ENCODE measurements at places on chromosomes 7 and 10. TPM values are rescaled to one million over a fixed set of nuclear protein-coding genes. Genes with fewer than 3 reads are reported as not detected.

The KCNH2 gene
- total RNA-seq, result 0.05 TPM

- DNase-seq, result no peak
These were observed 44.8 kb upstream of the GLCCI1 start for GRCh38 chr7:7923818-7924217.

The SEC61G gene
- total RNA-seq, result 399 TPM

GRCh38 chr10:101111547-101111946 lies 19.6 kb upstream of the TLX1 start:
- no peak for DNase-seq

DNA sequence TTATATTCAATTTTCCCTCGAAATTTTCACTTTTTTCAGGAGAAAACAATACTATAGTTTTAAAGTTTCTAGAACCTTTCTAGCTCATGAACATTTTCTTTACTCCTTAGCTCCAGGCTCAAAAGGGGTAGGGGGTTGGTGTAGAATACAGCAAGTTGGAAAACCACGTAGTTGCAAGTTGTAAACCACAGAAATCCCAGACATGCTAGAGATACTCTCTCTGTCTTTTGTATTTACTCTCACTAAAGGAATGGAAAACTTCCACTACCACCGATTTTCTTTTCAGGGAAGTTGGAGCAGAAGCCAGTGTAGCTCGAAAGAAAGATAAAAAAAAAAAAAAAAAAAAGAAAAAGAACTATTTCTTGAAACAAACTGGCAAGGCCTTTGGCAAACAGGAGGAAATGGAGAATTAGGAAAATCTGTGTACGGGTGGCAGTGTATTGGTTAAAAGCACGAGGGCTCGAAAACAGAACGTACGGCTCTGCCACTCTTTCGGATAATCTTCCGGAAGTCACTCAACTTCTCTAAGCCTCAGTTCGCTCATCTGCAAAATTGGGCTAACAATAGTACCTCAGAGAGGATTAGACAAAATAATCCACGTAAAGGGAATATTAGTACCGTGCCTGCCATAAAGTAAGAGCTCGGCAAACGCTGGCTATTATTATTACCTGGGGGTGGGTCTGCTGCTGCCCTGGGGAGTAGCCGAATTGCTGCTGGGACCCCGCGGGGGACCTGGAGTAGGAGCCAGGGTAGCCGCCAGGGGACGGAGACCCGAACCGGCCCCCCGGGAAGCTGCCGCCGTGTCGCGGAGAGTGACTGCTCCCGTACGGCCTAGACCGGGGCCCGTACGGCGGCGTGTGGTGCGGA lies 628 bp downstream of the MPLKIP start:
- DNase-seq, result peak; percentile 38

DNA sequence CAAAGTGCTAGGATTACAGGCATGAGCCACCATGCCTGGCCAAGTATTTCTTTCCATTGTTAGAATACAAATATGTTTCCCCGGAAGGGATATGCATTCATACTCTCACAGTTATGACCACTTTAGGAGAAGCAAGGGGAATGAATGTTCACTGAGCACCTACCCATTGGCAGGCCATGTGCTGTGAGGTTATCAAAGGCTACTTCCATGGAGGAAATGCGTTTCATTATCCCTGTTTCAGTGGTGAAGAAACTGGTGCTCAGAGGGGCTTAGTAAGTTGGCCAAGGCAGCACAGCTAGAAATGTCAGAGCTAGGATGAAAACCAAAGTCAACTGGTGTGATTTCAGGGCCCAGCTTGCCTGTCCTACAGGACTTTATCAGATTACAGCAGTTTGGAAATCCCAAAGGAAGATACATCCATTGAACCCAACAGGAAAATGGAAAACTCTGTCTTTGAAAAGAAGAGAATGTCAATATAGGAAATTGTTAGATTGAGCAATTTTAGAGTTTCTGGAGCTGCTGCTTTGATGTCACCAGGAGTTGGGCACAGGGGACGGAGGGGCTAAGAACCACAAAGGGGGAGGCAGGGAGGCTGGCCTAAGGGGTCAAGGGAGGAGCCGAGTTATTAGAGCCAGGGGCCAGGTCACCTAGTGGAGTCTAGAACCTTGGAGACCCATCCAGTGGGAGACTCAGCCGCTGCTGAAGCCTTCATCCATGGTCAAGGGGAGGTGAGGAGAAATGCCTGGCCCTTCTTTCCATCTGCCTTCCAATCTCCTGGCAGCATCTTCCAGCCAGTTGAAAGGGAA lies 319.8 kb downstream of the FRMD4A start:
- no peak for DNase-seq

- no peak for DNase-seq
These were observed 1.2 kb downstream of the CLDN4 start for GRCh38 chr7:73831834-73832651.

The CPA5 gene
- not detected for total RNA-seq

DNA sequence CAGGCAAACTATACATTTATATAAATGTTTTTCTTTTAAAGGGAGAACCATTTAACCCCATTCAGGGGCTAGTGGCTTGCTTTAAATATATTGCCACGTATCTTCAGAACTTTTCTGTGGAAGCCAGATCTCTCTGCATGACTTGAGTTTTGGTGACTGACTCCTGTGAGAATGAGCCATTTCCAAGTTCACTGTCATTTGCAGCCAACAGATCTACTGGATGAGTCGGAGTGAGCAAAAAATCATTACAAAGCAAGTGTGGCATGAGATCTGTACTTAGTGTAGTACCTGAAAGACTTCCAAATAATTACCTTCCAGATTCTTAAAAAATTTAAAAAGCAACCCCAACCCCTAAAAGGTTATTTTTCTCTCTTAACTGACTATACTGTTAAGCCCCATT lies 45.6 kb downstream of the PDSS1 start:
- DNase-seq, result no peak

The LIPJ gene
- total RNA-seq, result not detected

DNA sequence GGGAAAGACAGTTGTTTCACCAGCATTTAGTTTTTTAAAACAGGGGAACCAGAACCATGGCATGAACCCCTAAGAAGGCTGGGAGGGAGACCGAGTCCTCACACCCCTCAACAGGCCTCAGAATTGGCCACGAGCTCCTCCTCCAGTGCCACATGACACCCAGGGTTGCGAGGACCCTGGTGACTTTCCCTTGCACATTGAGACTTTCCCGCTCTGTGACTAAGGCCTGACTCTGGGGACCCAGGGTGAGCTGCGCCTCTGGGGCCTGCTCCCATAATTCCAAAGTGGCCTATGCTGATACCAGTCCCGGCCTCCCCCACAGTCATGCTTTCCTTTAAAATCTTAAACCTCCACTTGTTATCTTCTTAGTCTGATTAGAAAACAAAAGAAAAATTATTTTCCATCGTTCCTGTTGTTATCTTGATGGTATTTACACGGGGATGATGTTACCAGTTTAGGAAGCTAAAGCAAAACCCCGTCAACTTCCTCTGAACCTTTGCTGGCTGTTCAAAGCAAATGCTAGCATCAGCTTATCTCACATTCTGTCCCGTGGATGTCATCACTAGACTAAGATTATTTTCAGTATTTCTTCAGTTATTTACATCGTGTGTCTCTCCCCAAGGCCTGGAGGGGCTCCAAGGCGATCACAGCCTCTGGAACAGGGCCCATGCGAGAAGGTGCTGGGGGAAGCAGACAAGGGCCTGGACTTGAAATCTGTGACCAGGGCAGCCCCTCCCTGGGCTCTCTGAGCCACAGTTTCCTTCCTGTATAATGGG lies 42.1 kb downstream of the FAM53B start:
- no peak for DNase-seq

DNA sequence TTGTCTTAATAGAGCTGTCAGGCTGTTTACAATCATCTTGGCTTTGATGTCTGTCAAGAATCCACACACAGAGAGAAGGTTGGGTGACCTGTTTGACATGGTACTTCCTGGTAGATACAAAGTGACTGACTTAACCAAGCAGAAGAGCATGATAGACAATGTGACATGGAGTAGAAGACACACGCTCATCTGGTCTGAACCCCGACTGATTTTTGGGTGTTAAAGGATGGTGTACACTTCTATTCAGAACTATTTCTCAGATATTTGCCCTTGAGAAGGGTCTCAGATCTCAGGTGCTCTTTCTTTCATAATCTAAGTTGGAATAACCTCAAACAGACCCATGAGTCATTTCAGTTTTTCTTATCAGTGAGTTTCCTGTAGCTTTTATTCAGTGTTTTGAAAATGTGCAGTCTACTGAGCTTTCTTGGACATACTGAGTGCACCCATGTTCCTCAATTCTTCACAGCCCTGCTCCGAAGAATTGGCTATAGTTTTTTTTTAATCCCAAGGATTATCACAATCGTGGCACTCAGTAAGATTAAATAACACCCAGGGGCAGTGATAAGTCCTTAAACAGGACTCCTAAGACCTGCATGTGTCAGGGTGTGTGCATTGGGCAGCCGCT lies 46.4 kb upstream of the NXPH1 start:
- no peak for DNase-seq

GRCh38 chr7:42714356-42714755 lies 197.5 kb downstream of the C7orf25 start:
- no peak for DNase-seq

DNA sequence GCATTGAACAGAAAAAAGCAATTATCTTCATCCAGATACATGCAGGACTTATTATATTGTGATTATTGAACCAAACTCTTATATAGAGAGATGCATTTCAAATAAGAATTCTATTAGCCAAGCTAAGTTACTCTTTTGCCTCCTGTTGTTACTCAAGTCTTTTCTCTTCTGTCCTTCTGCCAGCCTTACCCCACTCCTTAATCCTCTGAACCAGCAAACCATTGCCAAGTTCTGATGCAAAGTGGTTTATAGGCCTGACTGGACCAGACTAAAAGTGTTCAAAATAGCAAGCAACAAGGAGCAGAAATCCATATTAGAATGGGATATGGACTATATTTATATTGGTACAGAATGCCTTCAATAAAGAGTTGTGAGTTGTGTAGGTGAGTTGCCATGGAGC lies 2.2 kb upstream of the SLC26A4 start:
- no peak for DNase-seq

The TAS2R4 gene
- total RNA-seq, result 0.32 TPM

GRCh38 chr10:92569071-92569470 lies 4.8 kb downstream of the IDE start:
- DNase-seq, result no peak
